ENCODE measurements at places on chromosomes 1 and 21. TPM values are rescaled to one million over a fixed set of nuclear protein-coding genes. Genes with fewer than 3 reads are reported as not detected.

DNA sequence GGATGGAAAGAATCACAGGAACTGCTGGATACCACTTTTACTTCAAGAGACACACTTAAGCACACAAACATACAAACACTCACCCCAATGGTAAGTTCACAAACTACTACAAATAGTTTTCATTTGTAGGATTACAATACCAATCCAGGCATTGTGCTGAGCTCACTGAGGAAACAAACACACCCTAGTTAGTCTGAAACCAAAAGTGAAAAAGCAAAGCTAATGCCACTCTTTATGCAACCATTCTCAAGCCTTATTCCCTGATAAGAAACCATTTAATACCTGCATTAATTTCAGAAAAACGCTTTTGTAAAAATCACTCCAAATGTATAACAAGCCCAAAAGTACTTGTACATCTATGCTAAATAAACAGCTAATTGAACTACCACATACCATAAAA is 38.3 kb downstream of the RNF115 start:
- DNase-seq: no peak

GRCh38 chr1:35316264-35316663 is 47.8 kb downstream of the ZMYM4 start:
- no peak for DNase-seq

DNA sequence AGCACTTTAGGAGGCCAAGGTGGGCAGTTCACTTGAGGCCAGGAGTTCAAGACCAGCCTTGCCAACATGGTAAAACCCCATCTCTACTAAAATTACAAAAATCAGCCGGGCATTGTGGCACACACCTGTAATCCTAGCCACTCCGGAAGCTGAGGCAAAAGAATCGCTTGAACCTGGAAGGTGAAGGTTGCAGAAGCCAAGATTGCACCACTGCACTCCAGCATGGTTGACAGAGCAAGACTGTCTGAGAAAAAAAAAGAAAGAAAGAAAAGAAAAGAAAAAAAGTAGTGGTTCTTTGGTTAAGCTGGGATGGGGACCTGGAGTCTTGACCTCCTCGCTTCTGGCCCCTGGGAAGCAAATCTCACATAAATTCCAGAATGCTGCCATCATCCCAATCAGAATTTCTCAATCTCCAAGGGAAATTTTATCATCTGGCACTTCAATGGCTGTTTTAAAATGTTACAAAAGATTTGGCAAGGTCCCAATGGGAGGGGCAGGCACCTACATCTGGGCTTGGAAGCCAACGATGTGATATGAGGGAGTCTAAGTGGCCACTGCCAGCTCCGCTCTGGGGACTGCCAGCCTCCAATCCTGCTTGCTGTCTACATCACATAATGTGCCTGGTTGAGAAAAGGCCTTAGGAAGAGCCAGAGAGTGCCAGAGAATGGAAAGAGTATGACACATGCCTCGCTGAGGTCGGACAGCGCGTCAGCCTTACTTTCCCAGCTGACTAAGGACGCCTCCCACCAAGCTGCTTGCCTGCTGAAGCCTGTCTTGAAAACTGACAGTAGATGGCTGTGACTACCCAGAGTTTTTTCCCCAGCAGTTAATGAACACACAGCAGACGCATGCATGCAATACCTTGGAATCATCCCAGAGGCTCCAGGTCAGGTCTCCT is 42.1 kb upstream of the SRP9 start:
- DNase-seq: peak; percentile 97

- peak; percentile 34 for DNase-seq
Observed at GRCh38 chr1:27785781-27786455, 12.9 kb downstream of the STX12 start.

- DNase-seq: peak; percentile 20
Observed at GRCh38 chr1:1157914-1158710, 15.6 kb upstream of the TTLL10 start.

DNA sequence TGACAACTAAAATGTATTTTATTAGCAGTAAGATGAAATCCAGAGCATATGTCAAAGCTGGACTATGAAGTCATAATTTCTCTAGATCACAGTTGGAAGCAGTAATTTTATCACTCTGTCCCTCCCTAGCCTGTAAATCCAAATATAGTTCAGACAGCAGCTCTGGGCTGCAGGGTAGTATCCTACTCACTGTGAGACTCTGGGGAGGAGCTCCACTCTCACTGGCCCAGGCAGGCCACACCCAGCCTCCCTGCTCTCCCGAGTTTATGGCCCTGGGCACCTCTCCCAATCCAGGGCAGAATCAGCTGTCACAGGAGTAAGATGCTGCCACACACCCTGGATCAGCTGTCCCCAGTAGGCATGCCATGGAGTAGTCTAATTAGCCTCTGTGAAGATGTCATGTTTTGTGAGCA is 131.1 kb downstream of the HLCS start:
- DNase-seq: no peak

DNA sequence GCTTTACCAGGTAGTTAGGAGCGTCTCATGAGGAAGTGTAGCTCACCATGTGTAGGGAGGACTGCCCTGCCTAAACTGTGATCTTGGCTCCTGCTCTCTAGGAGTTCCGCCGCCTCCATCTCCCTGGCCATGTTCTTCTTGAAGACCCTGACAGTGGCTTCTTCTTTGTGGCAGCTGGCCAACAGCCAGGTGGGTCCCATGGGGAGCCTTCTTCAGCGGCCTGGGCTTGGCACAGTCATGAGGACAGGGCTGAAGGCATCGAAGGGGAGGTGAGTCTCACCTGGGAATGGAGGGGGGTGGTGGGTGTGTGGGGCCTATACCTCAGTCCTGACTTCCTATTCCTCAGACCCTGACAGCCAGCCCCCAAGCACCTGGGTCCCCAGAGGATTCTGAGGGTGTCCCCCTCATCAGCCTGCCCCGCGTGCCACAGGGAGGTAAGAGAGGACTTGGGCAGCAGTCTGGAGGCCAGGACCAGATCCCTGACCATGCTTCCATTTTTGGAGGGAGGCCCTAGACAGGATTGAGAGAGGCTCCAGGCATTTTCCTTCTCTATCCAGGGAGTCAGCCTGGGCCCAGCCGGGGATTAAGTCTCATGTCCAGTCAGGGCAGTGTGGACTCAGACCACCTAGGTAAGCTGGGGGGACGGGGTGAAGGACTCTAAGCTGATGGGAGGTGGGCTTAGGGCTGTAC is 21.4 kb downstream of the HYI start:
- no peak for DNase-seq

DNA sequence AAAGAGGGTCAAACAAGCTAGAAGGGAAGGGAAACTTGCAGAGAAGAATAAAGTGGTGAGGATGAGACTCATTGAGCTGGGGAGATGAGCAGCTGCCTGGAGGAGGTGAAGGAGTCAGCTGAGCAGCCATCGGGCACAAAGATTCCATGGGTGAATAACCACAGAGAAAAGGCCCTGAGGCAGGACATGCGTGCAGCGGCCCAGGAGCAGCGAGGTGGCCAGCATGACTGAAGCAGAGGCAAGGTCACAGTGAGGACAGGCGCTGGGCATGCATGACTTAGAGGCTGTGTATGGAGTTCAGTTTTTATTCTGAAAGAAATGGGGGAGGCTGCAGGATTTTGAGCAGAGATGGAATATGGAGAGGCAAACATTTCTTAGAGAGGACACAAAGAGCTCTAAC is 24.9 kb downstream of the OLFML2B start:
- DNase-seq: no peak

DNA sequence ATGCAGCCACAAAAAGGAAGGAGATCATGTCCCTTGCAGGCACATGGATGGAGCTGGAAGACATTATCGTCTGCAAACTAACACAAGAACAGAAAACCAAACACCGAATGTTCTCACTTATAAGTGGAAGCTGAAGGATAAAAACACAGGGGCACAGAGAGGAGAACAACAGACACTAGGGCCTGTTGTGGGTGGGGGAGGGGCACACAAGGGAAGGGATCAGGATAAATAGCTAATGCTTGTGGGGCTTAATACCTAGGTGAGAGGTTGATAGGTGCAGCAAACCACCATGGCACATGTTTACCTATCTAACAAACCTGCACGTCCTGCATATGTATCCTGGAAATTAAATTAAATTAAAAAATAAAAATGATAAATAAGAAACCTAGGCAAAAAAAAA is 969.9 kb downstream of the TTLL7 start:
- DNase-seq: no peak

- DNase-seq: no peak
Observed at GRCh38 chr1:50880373-50880772, 79.7 kb downstream of the FAF1 start.

DNA sequence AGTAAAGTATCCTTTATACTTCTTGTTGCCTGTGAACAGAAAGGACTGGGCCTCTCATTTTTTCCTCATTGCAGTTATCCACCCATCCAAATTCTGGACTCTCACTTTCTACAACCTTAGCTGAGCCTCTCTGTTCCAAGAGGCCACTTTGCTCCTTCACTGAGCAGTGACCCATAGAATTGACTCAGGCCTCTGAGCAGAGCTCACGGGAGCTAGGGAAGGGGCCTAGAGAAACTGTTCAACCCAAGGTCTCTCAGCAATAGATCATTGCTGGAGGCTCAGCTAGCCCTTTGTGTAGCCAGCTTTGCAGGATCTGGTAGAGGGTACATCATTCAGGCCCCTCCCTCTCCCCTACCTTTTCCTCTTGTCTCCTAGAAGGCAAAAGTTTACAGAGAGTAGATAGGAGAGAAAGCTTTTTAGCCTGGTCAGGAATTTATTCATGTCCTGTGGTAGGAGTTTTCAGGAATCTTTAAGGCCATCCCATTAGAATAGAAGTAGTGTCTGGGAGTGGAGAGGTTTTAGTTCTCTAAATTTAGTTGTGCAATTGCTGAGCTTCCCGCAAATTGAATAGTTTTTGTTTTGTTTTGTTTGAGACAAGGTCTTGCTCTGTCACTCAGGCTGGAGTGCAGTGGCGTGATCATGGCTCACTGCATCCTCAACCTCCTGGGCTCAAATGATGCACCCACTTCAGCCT is 6.7 kb downstream of the INTS3 start:
- no peak for DNase-seq

GRCh38 chr1:214076708-214077065 is 88.9 kb downstream of the PROX1 start:
- no peak for DNase-seq

- no peak for DNase-seq
Observed at GRCh38 chr1:160251011-160251410, 11.3 kb downstream of the DCAF8 start.

- no peak for DNase-seq
Observed at GRCh38 chr21:28090546-28090945, 902.1 kb downstream of the LTN1 start.

DNA sequence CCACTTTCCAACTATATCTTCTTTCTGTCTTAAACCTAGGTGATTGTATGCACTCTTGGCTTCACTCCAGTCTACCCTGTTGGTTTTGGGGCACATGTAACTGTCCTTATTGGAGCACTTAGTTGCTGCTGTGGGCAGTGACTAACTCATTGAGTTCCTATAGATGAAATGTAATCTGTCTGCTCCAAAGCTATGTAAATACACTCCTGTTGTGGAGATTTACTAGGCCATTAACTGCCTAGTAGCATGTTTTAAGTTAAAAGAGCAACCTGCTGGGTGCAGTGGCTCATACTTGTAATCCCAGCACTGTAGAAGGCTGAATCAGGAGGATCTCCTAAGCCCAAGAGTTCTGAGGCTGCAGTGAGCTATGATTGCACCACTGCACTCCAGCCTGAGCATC is 137.6 kb downstream of the ZMYM4 start:
- DNase-seq: no peak

- no peak for DNase-seq
Observed at GRCh38 chr1:167499664-167500101, 18.6 kb downstream of the CD247 start.

GRCh38 chr1:44672254-44672955 is 1.9 kb downstream of the TMEM53 start:
- no peak for DNase-seq

FCRL1 gene
- total RNA-seq: not detected

CDKN2C gene
- total RNA-seq: 2.6 TPM

NHLH1 gene
- total RNA-seq: 0.04 TPM

CNKSR1 gene
- total RNA-seq: 19.1 TPM

NT5C1A gene
- not detected for total RNA-seq

MPC2 gene
- total RNA-seq: 49.8 TPM

ELOVL1 gene
- total RNA-seq: 140 TPM

CD247 gene
- total RNA-seq: not detected

All from foreskin keratinocyte (primary cell).